ENCODE measurements at places on chromosomes 5 and 9.

DNA sequence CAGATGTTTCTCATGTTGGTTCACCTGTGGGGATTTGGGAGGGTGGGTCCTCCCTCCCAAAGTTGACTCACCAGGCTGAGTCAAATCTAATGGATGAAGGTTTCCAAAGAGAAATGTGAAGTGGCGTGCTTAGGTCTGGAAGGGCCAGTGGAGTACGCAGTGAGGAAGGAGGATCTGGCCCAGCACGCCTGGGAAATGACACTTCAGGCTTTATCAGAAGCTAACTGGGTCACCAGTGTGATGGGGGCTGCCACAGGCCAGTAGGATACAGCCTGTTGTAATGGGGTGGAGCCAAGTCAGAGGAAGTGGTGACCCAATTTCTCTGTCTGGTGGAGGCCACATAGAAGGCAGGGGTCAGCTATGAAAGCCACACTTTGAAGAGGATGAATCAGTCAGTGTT lies 18.0 kb downstream of the POLR1E start:
- DNase-seq = peak; percentile 42

GRCh38 chr5:107564931-107565372 lies 105.8 kb downstream of the EFNA5 start:
- peak; percentile 42 for DNase-seq

- DNase-seq = no peak
Measured at GRCh38 chr9:119998614-119999013, 581.4 kb downstream of the CDK5RAP2 start.

- DNase-seq = peak; percentile 67
Measured at GRCh38 chr5:180315762-180316212, 23.9 kb upstream of the MAPK9 start.

DNA sequence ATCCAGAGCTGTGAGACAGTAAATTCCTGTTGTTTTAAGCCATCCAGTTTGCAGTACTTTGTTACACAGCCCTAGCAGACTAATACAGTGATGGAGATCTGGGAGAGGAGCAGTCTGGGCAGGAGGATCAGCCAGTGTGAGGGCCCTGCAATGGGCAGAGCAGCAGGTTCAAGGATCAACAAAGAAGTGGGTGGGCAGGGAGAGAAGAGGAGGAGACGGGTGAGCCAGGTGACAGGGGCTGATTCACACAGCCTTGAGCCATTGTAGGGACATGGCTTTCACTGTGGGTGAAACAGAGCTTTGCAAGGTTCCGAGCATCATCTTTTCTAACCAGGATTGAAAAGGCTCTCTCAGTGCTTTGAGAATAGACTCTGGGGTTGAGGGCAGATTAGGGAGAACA lies 88.2 kb upstream of the MVB12B start:
- no peak for DNase-seq

GRCh38 chr9:132630811-132631210 lies 39.0 kb downstream of the DDX31 start:
- DNase-seq = no peak

DNA sequence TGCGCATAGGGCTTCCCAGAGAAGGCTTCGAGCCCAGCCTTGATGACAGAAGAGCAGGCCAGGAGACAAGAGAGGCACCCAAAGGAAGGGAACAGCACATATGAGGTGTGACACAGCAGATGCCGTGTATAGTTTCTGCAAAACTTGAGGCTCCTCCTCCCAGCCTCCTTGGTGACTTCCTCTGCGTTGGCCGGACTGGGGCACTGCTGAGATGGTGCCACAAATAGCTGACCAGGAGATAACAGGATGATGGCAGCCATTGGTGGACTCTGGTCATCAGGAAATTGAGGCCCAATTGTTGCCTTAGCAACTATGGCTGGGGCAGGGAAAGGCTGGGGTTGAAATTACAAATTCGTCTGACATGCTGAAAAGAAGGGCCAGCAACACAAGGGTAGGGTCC lies 4.8 kb upstream of the ZNF79 start:
- no peak for DNase-seq

DNA sequence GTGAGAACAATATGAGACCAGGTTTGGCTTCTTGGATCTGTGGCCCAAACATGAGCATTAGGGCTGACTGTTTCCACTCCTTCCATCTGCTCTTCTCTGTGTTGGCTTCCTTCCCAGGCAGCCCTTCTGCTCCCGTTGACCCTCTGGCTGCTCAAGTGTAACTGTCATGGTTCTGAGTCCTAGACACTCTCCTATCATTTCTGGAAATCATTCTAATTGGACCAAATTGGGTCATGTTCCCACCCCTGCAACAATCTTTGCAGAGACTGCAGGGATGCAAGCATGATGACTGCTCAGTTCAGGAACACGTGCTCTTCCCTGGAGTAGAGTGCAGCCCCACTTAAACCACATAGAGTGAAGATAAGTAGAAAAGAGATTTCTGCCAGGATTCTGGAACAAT lies 741.4 kb downstream of the TAF11L14 start:
- no peak for DNase-seq

GRCh38 chr5:136337788-136338187 lies 27.6 kb downstream of the TRPC7 start:
- no peak for DNase-seq

DNA sequence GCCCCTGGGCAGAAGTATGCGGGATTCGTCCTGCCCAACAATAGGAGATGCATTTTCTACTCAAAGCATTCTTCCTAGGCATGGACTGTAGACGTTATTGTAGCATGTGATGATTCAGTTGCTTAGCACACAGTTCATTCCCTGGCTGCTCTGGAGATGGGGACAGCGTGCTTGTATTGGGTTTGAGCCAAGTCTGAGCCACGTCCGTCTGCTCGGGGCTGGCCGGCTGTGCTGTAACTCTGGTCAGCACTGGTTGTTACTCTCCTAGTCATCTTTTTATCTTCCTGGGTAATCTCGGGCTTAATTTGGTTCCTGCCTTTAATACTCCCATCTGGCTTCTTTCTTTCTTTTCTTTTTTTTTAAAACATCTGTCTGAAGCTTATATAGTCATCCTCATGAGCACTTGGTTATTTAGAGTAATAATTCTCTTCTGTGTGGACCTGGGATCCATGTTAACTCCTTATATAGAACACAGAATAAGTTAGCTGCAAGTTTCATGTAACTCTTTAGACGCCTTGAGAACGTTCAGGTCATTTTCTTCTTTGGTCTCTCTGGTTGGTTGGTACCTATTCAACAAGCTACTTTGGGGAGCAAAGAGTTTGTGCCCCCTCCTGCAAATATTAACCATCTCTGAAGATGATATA lies 118.8 kb upstream of the RPS23 start:
- peak; percentile 100 for DNase-seq

DNA sequence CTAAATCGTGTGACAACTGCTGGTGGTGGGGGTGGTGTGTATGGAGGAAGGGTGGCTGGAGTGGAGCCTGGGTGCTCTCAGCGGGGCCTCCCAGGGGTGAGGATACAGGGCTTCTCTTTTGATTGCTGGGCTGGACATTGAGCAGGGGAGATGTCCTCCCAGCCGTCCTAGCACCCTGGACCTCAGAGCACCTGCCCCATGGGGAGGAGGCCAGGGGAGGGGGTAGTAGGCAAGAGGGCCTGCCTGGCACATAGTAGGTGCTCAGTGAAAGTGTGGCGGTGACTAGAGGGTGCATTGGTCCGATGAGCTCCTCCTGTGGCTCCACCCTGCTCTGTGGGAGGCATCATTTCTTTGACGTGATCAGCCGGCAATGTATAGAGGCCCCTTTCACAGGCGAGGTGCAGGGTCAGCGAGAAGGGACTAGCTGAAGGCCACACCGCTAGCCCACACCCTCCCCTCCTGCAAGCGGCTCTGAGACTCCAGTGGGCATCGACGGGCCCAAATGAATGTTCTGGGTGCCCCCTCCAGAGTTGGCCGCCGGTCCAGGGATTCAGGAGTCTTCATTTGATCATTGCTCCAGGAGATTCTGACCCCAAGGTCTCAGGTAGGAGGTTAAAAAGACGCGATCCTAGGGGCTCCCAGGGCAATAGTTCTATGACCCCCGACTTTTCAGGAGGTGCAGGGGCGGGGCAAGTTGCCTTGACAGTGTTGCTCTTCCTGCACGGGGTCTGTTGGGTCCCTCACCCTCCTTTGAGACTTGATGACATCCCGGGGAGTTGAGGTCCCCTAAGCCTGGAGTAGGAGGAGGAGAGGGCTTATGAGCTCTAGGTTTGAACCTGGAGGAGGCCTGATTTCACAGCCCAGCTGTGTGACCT lies 255.5 kb downstream of the PBX3 start:
- DNase-seq = no peak

DNA sequence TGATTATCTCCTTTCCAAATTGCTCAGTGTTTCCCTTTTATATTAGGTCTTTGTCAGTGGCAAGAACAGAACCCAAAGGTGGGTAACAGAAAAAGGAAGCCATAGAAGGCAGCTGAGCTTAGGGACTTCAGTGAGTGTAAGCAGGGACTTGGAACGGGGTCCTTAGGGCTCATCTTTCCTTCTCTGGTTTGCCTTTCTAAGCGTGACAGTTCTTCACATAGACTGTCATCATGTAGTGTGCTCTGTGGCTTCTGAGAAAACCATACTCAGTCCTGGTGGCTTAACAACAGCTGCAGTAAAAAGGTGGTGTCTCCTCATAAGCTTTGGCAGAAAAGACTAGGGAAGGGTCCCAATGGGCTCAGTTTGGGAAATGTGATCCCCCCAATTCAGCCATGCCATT lies 108.8 kb downstream of the SLC12A2 start:
- no peak for DNase-seq

- peak; percentile 12 for DNase-seq
Measured at GRCh38 chr5:178602752-178603151, 12.6 kb upstream of the COL23A1 start.

DNA sequence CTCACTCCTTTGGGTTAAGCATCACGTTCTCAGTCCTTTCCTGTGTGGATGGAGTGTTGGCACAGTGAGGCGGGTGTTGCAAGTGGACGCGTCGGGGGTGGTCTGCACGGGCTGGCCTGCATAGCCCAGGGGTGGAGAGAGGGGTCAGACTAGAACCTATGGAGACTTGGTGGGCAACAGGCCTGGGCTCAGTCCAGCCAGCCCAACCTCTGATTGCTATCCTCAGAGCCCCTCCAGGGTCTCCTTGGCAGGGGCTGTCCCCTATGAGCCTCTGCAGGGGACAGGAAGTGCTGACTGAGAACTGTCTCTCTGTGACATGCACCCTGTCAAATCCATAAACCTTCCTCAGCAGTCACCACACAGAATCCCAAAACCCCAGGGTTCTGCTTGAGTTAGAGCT lies 2.3 kb downstream of the DCANP1 start:
- DNase-seq = no peak

DNA sequence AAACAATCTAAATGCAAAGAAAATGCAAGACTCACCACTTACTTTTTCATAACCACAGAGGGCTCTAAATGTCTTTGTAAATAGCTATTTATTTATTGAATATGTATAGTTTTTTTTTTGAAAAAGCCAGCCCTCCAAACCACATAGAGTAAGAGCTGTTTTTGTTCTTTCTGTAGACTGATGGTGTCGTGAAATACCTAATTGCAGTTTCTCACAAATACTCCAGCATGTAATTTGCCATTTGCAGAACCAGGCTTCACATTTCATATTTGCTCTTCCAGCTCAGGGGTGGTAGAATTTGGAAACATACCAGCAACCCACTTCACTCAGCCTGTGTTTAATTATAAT lies 159.8 kb downstream of the TMC1 start:
- no peak for DNase-seq

DNA sequence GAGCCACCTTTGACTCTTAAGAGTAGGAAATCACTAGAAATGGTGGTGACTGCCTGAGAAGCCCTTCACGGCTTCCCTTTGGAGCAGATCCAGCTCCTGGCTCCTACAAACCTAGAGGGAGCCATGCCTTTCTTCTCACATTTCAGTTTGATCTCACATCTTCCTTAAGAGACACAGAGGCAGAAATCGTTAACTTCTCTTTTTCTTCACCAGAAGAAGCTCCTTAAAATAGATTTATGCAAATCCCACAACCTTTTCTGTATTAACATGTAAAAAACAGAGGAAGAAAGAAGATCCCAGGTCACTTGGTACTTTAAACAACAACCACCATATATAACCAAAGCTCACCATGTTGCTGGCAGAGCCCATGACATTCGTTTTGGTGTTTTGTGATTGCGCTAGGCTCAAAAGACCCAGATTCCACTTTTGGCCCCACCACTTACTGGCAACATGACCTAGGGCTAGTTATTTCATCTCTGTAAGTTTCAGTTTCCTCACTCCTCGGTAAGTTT lies 29.6 kb downstream of the PAX5 start:
- DNase-seq = no peak

GRCh38 chr5:860506-861150 lies 9.8 kb upstream of the ZDHHC11 start:
- no peak for DNase-seq

DNA sequence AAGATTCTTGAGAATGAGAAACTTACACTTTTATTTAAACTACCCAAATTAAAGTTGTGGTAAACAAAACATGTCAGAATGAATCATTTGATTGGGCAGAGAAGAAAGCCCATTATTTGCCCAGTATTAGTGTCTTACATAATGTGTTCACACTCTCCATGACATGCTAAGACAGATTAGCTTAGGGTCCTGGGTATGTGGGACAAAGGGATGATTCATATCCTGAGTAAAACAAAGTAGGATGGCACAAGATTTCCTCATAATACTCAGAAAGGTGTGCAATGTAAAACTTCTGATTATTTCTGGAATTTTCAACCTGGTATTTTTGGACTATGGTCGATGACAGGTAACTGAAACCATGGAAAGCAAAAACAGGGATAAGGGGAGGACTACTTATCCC lies 183.9 kb upstream of the POU5F2 start:
- peak; percentile 30 for DNase-seq

DNA sequence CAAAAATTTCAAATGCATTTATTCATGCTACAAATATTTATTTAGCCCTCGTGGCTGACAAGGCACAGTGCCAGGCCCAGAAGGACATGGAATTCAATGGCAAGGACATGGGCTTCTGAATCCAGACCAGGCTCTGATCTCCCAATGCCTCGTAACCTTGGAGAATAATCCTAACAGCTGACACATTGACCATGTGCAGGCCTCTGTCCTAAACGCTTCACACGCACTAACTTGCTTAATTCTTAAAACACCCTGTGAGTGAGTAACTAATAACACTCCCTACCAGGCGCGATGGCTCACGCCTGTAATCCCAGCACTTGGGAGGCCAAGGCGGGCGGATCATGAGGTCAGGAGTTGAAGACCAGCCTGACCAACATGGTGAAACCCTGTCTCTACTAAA lies 33.2 kb downstream of the MYO10 start:
- DNase-seq = no peak
